Occipital lobe (tissue), 3 donors: ENCODE measurements at places on chromosomes 1 and 21.

DNA sequence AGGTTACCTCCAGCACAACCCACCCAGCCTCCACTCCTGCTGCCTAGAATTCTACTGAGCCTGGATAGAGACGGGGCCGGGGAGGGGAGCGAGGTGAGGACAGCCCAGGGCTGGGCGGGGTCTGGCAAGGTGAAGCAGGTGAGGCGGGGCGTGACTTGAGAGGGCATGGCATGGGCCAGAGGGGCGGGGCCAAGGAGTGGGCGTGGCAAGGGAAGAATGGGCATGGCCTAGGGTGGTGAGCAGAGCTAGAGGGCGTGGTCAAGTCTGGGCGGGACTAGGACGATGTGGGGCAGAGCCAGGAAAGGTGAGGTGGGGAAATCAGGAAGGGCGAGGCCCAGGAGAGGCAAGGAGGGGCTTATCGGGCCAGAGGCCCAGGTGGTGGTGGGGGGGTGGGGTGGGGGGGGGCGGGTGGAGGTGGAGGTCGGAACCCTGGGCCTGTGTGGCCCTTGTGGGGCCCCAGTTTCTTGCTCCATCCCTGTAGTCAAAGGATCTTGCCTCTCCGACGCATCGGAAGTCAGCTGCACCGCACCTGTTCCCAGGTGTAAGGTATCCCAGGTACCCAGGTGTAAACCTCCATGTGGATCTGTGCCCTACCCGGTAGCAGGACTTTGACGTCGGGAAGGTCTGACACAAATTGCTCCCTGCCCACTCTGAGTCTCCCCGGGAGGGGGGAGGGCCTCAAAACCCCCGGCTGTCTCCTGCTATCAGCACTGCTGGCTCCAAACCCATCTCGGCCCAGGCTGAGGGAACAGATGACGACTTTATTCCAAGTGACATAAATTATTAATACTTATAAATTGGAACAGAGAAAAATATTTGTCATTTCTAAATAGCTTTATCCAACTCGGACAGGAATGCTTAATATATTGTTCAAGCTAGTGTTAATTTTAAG, 32.9 kb upstream of the UTS2 start:
- DNase-seq, result no peak

GRCh38 chr1:182823220-182823619, 15.9 kb upstream of the DHX9 start:
- no peak for DNase-seq

DNA sequence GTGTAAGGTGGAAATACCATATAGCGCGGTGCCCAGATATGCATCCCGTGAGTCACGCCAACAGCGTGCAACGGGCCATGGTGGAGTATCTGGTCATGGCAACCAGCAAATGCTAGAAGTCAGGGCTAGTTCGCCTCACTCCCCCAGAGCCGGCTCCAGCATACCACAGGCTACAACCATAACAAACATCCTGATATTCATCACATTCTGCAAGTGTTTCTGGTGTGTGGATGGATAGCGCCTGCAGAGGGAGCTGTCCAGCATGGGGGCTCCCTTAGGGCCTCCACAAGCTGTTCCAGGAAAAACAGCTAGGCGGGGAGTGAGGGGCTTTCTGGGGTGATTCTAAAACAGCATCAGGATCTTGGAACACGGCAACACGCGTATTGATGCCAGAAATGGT, 6.8 kb downstream of the C1orf198 start:
- DNase-seq, result no peak

- no peak for DNase-seq
Observed at GRCh38 chr1:39943471-39944290, 11.3 kb upstream of the MFSD2A start.

- DNase-seq, result no peak
Observed at GRCh38 chr1:2837823-2838222, 36.3 kb upstream of the TTC34 start.

DNA sequence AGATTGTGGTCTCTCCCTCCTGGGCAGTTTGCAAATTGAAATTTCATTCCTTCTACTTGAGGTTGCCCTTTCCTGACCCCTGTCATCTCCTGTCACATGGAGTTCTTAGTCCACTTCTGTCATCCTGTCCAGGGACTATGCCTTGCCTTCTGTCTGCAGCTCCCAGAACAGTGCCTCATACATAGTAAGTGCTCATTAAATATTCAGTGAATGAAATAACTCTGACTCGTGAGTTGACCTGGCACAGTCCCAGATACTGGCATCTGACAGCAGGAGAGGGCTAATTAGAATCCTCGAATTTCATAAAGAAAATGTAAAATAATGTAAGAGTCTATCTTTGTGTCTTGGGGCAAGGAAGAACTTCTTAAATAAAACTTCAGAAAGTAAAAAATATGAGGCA, 50.8 kb downstream of the CNIH3 start:
- no peak for DNase-seq

GRCh38 chr1:60488847-60489246, 415.3 kb upstream of the C1orf87 start:
- no peak for DNase-seq

DNA sequence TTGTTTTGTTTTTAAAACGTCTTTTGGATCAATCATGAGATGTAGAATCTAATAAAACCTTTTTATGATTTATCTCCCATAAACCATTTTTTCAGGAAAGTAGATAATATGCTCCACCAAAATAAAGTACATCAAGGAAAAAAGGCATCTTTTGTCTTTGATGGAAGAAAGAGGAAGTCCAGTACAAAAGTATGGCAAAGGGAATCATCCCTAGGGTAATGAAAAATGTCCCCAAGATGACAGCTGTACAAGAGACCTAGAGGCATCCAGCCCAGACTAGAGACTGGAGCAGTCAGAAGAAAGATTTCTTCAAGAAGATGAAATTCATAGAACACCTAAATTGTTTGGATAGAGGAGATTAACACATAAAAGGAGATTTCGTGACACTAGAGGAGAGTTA, 32.3 kb upstream of the GFI1 start:
- DNase-seq, result no peak

- DNase-seq, result no peak
Observed at GRCh38 chr1:119285482-119285881, 83.1 kb upstream of the HAO2 start.

DNA sequence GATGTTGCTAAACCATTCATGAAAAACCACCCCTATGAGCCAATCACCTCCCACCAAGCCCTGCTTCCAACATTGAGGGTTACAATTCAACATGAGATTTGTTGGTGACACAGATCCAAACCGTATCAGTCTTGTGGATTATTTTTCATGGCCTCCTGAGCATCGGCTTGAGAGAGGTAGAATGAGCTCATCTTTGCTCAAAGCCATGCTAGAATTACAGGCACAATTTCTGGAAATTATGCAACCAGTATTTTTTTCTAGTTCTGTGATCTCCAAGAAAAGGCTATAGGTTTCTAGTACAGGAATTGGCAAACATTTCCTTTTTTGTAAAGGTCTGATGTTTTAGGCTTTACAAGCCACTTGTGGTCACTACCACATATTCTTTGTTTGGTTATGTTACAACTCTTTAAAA, 219.4 kb downstream of the DUSP10 start:
- no peak for DNase-seq

- DNase-seq, result no peak
Observed at GRCh38 chr1:56469640-56470371, 109.6 kb downstream of the PLPP3 start.

- no peak for DNase-seq
Observed at GRCh38 chr1:234899041-234899729, 229.5 kb downstream of the TOMM20 start.

GRCh38 chr1:19385869-19386591, 73.9 kb downstream of the SLC66A1 start:
- no peak for DNase-seq

GRCh38 chr1:156832434-156832833, 15.8 kb upstream of the SH2D2A start:
- DNase-seq, result no peak

DNA sequence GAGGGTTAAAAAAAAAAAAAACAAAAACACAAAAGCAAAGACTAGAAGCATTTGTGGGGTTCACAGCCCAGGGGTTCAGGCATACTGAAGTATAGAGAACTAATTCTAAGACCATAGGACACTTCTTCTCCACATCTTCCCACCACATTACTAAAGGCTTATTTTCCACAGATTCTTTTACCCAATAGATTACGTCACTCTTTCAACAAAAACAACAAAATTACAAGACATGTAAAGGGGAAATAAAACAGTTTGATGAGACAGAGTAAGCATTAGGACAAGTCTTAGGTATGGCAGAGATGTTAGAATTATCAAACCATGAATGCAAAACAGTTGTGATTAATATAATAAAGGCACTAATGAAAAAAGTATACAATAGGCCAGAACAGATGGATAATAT, 2013.7 kb downstream of the MRPL39 start:
- DNase-seq, result no peak

- no peak for DNase-seq
Observed at GRCh38 chr1:92123868-92124267, 43.7 kb downstream of the BTBD8 start.

- DNase-seq, result no peak
Observed at GRCh38 chr1:93734999-93735398, 53.4 kb upstream of the BCAR3 start.

DNA sequence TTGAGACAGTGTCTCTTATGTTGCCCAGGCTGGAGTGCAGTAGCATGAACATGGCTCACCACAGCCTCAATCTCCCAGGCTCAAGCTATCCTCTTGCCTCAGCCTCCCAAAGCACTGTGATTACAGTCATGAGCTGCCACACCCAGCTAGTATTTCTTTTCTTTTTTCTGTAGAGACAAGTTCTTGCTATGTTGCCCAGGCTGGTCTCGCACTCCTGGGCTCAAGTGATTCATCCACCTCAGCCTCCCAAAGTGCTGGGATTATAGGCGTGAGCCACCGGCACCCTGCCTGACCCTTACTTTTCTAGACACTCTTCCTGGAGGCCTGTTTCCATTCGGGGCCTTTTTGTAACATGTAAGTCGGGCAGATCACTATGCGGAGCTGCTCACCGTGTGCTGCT, 30.1 kb upstream of the SRP9 start:
- DNase-seq, result no peak

DNA sequence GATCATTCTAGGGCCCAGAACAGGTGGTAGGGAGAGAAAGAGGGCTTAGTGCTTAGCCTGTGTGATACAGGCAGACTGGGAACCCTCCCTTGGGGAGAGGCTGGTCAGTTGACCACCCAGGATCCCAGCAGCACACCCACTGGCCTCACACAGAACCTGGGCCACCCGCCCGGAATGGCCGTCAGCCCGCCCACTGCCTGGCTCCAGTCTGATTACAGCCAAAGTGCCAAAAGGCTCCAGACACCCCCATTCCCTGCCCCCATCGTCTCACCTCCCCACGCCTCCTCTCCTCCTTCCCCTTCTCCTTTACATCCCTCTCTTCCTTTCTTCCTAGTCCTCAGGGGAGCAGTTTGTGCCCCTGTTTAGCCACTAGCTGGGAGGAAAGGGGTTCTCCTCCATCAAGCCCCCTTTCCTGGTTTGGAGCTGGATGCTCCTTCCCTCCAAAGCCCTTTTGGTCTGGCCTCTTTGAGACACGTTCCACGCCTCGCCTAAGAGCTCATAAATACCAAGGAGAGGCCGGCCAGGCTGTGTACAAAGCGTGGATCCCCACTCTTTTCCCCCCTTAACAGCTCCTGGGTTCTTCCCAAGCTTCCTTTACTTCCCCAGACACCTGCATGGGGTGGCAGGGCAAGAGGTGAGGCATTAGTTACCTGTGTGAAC, 4.6 kb upstream of the WNT2B start:
- no peak for DNase-seq

GRCh38 chr1:213622365-213623063, 365.3 kb upstream of the PROX1 start:
- no peak for DNase-seq

DNA sequence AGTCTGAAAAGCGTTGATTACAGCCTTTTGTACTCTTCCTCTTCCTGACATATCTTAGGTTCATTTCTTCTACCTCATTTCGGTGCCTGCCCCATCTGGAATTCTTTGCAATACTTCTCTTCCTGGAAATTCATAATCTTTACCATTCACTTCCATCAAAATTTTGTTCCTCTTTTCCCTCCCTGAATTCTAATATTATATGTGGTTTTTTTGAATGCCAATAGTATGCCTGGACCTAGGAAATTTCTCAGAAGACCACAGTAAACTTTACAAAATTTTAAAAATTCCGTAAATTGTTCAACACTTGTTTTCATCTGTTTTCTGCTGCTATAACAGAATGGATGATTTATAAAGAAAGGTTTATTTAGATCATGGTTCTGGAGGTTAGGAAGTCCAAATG, 76.8 kb downstream of the MAP3K7CL start:
- no peak for DNase-seq

DNA sequence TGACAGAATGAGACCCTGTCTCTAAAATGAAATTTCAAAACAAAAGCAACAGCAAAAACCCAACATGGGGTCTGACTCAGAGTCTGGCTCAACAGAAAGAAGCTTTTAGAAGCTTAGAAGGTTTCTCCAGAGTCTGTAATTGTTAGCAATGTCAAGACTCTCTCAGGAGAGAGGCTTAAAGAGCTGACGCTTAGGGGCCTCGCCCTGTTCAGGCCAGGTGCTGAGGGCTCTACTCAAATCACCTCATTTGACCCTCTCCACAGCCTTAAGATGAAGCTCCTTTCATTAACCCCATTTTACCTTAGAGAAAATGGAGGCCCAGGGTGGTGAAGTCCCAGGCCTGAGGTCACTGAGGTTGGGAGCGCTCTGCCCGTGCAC, 5.3 kb upstream of the KIF17 start:
- no peak for DNase-seq

GRCh38 chr21:29323189-29323588, 24.5 kb downstream of the BACH1 start:
- no peak for DNase-seq

- DNase-seq, result no peak
Observed at GRCh38 chr1:208164609-208165008, 79.6 kb downstream of the PLXNA2 start.

DNA sequence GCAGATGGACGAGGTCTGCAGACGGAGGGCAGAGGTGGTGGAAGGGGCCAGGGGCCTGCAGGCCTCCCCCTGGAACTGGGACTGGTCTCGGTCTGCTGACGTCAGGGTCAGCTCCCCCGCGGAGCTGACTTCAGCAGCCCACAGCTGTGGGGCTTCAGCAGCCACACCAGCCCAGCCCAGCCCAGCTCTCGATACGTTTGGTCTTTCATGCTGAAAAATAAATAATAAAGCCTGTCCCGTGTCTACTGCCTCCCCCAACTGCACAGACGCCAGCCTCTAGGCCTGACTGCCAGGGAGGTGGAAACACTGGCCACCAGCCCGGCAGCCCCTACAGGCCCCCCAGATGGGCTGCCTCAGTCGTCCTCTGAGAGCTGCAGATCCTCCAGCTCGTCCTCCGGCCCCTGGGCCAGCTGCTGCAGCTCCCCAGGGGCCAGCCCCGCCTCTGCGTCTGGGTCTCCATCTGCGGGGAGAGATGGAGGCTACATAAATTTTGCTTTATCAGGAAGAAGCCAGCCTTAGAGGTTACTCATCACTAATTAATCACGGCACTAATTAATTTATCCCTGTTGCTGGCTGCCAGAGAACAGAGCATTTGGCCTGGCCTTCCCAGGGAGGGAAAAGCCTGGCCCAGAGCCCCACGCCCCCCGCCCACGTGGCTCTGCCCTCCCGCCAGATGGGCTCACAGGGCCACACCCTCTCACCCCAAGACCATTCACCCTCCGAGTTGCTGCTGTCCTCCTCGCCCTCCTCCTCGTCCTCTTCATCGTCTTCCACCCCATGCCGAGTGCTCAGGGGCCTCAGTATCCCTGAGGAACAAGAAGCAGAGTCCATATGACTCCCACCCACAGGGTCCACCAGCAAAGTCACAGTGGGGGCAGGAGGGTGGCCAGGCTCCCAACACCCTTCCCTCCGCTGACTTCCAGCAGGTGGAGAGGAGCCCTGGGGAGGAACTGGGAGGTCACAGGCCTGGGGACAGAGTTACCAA, 14.4 kb downstream of the NOC2L start:
- no peak for DNase-seq
